ENCODE measurements at places on chromosomes 7 and 10.
A peak's percentile ranks its signal among the peaks of the same experiment; 100 is the strongest.

- no peak for DNase-seq
These were observed 9.0 kb upstream of the GNA12 start for GRCh38 chr7:2853147-2853546.

GRCh38 chr7:105024734-105025133 is 10.7 kb downstream of the KMT2E start:
- no peak for DNase-seq

DNA sequence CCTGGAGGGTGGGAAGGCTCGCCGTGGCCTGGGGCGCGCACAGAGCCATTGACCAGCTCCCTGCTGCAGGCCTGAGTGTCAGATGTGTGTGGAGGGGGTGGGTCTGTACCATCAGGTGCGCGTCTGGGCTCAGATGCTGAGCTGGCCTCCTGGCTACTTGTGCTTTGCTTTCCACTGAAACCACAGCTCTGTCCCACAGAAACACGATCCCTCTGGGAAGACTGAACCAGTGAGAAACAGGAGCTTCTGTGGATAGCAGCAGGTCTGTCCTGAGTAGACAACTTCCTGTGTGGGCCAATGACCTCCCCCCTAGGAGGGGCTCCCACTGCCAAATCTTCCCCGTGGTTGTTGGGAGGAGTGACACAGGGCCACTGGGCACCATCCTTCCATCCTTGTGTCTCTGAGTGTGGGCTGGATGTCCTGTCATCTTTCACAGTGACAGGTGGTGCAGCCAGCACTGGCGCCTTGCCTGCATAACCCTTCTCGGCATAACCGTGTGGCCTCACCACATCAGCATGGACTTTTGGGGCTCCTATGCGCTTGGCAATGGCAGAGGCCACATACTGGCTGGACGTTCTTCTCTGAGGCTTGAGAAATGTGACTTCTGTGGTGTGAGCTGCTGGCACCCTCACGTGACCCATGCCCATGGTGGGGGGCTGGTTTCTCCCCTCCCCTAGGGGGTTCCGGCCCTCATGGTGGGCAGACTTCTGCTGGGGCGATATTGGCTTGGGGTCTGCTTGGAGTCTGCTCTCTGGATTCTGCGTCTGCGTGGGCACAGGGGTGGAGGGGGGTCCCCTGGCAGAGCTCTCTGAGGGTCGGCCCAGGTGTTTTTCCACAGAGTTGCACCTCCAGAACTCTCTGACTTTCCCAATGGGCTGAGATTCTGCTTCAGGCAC is 245.5 kb upstream of the GRB10 start:
- DNase-seq: no peak

DNA sequence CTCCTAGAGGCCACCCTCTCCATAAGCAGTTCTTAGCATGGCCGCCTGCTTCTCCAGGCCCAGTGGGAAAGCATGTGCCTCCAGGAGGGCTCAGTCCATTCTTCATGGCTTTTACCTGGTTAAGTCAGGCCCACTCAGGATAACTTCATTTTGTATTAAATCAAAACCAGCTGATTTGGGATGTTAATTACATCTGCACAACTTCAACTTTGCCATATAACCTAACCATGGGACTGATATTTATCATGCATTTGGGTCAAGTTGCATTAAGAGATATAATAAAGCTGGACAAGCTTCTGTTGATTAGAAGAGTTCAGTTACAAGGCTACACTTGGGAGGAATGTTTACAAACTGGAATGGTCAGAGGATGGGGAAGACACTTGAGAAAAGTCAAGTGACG is 65.5 kb downstream of the EGFR start:
- no peak for DNase-seq

GRCh38 chr7:3408814-3409595 is 108.0 kb downstream of the SDK1 start:
- no peak for DNase-seq

GRCh38 chr7:144481833-144482232 is 78.3 kb upstream of the NOBOX start:
- DNase-seq: no peak

DNA sequence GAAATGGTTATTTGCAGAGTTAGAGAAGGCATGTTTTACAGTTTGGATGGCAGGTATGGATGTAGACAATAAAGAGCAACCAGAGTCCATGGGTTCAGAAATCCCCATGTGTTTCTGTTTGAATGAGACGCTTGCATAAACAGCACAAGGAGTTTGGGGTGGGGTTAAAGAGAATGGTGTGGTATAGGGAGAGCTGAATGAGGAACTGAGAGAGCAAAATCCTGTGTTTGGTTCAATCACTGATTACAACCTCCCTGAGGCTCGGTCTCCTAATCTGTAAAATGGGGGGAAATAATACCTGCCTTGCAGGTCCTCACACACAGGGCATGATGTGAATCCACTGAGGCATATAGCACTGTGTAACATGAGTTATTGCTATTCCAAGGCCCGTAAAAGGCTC is 23.7 kb downstream of the CAV1 start:
- no peak for DNase-seq

GRCh38 chr10:44576702-44577191 is 191.8 kb upstream of the CXCL12 start:
- DNase-seq: peak; percentile 35

- DNase-seq: no peak
These were observed 5.4 kb downstream of the CRYGN start for GRCh38 chr7:151434549-151434948.

GRCh38 chr7:12930534-12930933 is 243.1 kb downstream of the ARL4A start:
- no peak for DNase-seq

DNA sequence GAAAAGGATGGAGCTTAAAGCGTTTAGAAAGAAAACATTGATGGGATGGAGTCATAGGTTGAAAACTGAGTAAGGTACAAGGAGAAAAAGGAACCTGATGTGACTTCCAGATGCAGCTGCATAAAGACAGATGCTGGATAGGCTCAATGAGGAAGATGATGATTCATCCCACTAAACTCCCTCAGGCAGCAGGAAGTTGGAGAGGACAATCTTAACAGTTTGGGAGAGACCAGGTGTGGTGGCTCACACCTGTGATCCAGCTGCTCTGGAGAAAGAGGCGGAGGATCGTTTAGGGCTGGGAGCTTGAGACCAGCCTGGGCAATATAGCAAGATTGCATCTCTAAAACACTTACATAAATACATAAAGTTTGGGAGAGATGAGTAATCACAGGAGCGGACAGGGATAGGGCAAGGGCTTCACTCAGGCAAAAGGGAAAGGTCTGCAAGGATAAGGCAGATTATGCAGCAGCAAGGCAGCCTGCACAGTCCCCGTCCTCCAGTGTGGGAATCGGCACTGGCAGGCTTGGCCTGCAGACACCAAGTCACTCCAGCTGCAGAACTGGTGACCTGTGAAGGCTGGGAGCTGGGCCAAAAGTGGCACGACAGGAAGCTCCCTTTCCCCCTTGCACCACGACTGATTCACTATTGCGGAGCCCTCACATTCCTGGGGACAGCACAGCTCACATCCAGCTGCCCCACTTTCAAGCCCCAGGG is 438.5 kb downstream of the GRID1 start:
- DNase-seq: no peak

- no peak for DNase-seq
These were observed 972.6 kb downstream of the KCNMA1 start for GRCh38 chr10:76665029-76665428.

DNA sequence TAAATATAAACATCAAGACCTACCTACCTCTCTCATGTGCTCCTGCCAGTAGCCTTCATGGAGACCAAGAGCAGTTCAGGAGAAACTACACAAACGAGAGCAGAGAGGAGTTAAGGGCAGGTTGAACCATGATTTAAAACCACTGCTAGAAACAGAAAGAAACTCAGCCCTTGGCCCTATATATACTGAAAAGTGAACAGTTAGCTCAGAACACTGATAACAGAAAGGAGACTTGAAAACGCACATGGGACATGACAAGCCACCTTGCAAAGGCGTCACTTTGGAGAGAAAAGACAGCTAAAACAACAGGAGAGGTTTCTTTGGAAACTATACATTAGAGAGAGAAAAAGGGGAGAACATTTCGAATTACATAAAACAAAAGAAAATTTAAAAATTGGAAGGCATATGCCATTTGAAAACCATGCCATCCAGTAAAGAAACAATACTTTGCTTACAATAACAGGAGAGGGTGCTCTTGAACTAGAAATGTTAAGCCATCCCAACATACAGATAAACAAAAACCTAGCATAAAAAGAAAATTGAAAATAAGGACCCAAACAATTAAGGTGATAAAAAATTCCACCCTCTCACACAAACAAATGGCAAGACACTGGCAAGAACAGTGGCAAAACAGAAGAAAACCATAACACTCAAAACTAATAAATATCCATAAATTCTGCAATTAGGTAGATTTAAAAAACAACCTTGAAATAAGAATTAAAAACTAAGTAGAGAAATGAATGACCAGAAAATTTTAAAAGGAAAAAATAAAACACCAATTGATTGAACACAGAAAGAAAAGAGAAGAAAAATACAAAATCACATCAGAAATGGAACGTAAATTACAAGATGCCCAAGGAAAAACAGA is 232.7 kb downstream of the IMMP2L start:
- no peak for DNase-seq

- DNase-seq: no peak
These were observed 524 bp upstream of the PRXL2A start for GRCh38 chr10:80407812-80408241.

- no peak for DNase-seq
These were observed 57.6 kb upstream of the ANTXRL start for GRCh38 chr10:46229144-46229563.

- DNase-seq: no peak
These were observed 140.5 kb downstream of the PRKAG2 start for GRCh38 chr7:151736403-151736909.

- no peak for DNase-seq
These were observed 70.5 kb downstream of the FAM204A start for GRCh38 chr10:118271671-118272070.

- no peak for DNase-seq
These were observed 43.0 kb downstream of the PLCE1 start for GRCh38 chr10:94036766-94037033.

- no peak for DNase-seq
These were observed 45.8 kb upstream of the SRRM3 start for GRCh38 chr7:76155938-76156337.

DNA sequence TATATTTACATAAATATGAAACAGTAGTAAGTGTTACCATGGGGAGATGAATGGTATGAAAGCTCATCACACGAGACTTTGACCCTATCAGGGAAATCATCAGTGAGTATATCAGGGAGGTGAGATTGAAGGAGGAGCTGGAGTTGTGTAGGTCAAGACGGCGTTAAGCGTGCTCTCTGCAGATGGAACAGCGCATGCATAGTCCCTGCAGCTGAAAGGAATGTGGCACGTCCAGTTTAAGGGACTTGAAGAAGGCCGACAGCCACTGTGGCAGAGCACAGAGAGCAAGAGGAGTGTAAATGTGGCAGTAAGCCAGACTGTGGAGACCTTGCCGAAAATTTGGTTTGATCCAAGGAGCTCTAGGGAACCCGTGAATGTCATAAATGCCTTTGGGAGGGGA is 38.9 kb downstream of the POU6F2 start:
- DNase-seq: no peak

DNA sequence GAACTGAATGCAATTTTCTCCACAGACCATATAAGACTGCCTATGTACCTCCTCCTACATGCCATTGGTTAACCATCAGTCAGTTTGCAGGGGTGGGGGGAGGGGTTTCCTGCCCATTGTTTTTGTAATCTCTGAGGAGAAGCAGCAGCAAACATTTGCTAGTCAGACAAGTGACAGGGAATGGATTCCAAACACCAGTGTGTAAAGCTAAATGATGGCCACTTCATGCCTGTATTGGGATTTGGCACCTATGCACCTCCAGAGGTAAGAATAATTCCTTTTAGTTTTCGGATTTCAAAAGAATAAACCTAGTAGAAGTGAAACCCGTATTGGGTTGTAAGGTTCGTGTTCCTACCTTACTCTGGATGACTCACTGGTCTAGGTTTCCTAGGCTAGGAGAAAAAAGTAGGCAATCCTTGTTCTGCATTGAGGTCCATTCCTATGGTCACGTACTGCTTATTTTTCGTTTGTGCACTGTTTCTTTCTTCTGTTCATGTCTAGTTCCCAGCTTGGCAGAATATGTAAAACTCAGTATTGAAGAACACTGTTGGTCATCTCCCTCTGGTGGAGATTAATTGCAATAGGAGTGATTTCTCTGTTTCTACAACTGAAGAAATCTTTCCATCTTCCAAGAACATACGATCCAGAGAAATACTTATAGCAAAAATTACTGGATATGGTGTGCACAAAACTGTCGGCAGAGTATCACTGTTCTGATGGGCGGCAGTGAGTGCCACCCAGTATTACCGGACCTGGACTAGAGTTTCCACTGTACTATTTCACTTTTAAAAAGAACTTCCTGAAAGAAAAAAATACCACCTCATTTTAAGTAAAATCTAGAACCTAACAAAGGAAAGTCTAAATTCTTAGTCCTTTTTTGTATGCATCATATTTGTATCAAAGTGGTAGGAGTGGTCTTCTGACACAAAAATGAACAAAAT is at the start of gene AKR1C3:
TSS of gene AKR1C3 (plus strand) at position 150 of the 941 bp plus-strand sequence. CDS start at position 181, 31 bp downstream.
- DNase-seq: peak; percentile 39

DNA sequence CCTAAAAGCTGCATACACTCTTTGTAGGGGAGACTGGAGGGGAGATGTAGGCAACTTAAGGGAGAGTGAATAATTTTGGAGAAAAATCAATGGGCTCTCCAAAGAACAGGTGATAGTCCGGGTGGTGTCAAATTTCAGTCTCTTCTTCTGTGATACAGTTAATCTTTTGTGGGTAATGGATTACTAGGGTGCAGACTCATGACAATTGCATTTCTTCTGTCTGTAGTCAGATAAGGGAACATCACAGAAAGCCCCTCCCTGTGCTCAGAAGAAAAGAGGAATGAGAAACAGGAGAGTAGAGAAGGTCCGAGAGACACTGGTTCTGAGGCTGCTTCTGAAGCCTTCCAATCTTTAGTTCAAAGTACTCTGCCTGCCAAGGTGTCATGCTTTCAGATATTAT is 1140.7 kb upstream of the LRRN3 start:
- no peak for DNase-seq

DNA sequence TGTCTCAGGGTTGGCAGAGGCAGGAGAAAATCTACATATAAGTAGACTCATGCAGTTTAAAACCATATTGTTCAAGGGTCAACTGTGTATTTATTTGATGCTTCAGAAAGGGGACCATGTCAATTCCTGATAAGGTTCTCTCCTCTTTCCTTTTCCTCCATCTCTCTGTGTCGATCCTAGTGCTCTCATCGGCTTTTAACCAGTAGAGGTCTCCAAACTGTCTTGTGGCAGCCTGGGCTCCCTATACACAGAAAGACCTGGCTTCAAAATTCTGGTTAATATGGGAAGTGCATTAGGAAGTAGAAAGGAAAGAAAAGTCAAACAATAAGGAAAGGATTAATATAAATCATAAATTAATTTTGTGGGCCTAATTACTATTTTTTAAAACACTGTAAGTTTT is 304.4 kb upstream of the C7orf33 start:
- DNase-seq: no peak

Measured in CD4-positive, alpha-beta T cell treated with Interleukin-6 at 100 ng/mL for 8 hours (primary cell).